Mesendoderm (in vitro differentiated cells): ENCODE measurements at places on chromosomes 2 and 18.
A peak's percentile ranks its signal among the peaks of the same experiment; 100 is the strongest.

GRCh38 chr2:222447131-222447530 lies 22.8 kb downstream of the SGPP2 start:
- DNase-seq, result no peak

DNA sequence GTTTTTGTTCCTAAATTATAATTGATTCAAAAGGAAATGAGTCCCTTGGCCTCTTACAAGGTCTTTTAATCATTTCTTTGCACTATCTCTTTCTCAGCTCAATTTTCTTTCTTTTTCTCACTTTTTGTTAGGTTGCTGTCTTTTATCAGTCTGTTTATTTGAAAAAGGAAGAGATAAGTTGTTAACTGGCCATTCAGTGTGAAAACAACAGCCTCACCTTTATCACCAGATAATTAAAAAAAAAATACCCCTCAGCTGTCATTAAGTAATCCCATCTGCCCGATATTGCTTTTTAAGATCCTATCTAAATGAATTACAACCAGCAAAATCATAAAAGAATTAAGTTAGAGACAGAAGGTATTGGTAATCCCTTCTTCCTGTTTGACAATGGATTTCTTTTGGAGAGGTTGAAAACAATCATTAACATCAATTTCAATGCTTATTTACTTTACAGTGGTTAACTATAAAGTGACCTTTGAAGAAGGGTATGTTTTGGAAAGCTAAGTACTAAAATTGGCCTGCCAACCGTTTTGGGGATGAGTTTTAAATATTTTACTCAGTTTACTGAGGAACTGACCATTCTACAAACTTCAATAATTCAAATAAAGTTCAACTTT lies 104.9 kb downstream of the TGIF1 start:
- DNase-seq, result peak; percentile 91

- no peak for DNase-seq
Measured at GRCh38 chr2:230805353-230806017, 59.3 kb upstream of the ITM2C start.

GRCh38 chr2:166942377-166942776 lies 54.1 kb downstream of the XIRP2 start:
- no peak for DNase-seq

- DNase-seq, result no peak
Measured at GRCh38 chr18:15198116-15198389, 450.1 kb downstream of the ANKRD30B start.

GRCh38 chr2:219897456-219897855 lies 270.0 kb downstream of the SLC4A3 start:
- peak; percentile 92 for DNase-seq

DNA sequence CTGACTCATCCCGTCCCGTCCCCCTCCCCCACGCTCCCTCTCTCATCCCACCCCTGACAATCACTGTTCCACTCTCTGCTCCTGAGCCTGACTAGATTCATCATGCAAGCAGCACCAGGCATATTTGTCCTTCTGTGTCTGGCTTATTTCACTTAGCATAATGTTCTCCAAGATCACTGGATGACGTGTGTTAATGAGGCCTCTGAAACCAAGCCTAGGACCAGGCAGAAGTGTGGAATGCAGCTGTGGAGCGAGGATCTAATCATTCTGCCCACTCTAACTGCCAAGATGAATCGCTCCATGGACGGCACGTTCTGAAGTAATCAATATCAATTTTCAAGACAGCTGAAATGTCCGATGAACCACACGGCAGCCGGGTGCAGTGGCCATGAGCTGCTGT lies 122.4 kb upstream of the ZNF236 start:
- no peak for DNase-seq

- DNase-seq, result no peak
Measured at GRCh38 chr2:152618193-152618564, 99.1 kb downstream of the PRPF40A start.

DNA sequence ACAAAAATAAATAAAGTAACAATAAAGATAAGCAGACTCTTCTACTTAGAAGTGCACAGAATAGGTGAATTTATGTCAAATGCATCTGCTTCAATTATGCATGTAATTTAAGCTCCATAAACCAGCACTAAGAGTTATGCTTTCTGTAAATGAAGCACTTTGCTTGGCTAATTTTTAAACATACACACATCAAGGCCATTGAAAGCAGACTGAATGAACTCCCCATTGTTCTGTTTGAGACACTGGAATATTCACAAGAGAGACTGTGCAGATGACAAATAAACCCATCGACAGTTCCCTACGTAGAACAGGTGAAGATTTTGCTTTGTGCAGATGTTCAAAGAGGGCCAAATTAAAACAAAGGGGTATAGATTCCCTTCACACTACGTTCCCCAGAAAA lies 133.4 kb downstream of the PID1 start:
- DNase-seq, result no peak

GRCh38 chr18:36461551-36461987 lies 164.1 kb downstream of the FHOD3 start:
- DNase-seq, result no peak

DNA sequence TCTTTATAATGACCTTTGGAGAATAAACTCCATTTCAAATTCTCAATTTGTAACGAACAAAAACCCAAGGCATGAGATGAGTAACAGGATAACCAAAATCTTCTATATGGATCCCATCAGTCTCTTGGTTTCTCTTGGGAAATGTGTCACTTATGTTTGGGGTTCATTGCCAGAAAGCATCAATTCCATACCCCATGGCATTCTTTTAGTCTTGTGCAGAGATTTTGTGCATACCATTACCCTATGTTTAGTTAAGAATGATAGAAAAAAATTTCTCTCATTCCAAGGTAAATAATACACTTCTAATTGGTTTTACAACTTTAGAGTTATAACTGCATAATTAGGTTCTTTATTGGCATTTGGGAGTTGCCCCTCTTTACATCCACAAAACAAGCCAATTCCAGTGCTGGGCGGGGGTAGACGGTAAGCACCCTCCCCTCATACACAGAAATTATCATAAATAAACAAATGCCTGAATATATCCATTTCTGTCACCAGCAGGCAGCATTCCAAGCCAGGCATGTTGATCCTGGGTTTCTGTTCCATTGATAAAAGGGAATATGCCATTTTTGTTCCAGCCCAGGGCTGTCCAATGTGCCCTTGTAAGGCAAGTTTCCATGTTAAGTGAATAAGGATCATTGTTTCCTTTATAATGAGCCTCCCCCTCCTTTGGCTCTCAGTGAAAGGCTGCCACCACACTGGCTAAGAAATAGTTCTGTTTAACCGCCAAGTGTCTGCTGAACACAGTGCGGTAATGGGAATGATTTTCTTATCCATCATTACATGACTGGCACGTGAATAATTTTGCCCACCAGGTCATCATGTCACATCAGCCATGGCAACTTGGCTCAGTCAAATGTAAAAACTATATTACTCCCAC lies 680.1 kb upstream of the ZEB2 start:
- DNase-seq, result no peak

- DNase-seq, result peak; percentile 42
Measured at GRCh38 chr2:46296216-46296839, 879 bp upstream of the EPAS1 start.

- no peak for DNase-seq
Measured at GRCh38 chr18:67583621-67584020, 67.1 kb upstream of the DSEL start.

GRCh38 chr2:113105047-113105785 lies 22.2 kb upstream of the IL1RN start:
- DNase-seq, result no peak

- DNase-seq, result no peak
Measured at GRCh38 chr2:96918754-96919550, 49.1 kb upstream of the SEMA4C start.

DNA sequence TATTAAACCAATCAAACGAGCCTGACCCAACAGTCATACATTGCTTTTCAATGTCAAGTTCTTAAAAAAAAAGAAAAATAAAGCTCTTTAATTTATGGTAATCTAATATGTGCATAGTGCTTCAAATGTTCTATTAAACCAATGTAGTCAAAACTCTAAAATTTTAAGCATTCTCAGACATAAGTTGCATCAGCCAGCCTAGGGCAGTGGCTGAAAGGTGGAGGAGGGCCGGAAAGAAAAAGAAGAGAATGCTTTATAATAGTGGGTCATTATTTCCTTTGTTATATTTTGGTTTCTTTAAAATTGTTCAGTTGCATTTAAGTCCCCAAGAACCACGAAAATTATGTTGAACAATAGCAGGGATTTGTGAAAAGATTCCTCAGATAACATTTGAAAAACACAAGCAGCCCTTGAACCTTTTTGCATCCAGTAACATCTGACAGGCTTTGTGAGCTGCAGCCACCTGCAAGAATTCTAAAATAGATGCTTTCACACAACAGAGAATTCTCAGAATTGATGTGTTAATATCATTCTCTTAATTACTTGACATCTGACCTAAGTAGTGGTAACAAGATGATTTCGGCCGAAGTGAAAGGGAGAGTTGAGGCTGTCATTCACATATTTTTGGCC lies 252.1 kb downstream of the CDCA7 start:
- no peak for DNase-seq

DNA sequence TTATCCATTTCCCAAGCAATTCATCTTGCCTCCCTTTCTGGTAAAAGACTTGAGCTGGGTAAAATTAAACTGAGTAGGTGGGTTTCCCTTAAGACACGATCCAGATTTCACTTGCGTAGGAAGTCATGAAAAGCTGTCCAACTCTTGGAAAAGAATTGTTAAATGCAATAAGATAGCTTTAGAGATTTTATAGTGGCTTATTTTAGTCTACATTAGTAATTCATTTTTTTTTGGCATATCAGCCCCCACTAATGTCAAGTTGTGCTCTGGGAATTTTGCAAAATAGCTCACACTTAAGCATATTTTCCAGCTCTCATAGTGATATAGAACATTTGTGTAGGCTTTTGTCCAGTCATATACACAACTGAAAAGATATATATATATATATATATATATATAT lies 344.7 kb upstream of the FIGN start:
- DNase-seq, result no peak

GRCh38 chr2:218295029-218295428 lies 2.7 kb upstream of the TMBIM1 start:
- no peak for DNase-seq

DNA sequence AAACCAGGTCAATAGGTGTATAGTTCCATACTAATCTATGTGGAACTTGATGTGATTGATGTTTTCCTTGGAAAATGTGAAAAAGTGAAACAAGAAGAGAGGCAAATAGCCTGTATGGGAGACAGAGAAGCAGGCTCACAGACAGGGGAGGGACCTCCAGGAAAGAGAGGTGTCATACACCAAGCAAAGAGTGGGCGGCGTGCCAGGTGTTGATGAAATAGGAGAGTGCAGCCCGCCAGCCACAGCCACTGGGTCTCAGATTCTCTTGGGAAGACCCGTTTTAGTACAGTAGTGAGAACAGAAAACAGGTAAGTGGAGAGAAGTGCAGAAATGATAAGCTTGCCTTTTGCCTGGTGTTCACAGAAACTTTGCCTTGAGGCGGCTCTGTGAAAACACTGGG lies 301.9 kb downstream of the ZNF407 start:
- no peak for DNase-seq

DNA sequence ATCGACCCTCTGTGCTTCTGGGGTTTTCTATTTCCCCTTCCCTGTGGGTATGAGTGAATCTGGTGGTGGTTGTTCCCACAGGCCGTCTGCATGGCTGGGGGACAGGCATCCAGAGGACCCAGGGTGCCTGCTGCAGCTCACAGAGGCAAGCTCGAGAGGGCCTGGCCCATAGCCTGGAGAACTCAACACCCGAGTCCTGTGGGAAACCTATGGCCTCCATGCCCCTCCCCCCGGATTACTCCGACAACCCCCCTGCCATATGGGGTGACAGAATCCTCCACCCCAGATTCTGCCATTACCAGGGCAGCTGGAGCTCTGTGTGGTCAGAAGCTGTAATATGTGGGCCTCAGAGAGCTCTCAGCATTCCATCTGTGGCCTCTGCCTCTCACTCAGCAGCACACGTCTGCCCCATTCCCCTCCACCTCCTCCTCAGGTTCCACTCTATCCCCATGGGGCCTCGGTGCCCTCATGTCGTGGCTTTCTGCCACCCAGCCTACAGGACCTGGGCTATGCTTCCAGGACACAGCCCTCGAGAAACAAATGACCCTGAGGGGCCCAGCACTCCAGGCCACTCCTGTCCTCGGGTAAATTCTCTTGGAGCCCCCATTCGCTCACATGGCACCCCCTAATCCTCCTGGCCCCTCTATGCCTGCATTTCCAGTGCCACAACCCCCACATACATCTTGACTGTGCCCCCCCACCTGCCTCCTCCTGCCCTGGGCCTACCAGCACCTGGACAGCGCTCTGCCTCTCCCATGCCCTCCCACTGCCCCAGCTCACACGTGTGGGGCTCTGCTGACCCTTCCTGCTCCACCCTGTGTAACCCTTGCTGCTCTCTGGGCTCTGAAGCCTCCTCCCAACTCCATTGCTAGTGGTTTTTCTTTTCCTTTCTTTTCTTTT lies 3.6 kb downstream of the MZT2A start:
- DNase-seq, result no peak

- DNase-seq, result no peak
Measured at GRCh38 chr2:221822416-221822815, 250.3 kb upstream of the EPHA4 start.

DNA sequence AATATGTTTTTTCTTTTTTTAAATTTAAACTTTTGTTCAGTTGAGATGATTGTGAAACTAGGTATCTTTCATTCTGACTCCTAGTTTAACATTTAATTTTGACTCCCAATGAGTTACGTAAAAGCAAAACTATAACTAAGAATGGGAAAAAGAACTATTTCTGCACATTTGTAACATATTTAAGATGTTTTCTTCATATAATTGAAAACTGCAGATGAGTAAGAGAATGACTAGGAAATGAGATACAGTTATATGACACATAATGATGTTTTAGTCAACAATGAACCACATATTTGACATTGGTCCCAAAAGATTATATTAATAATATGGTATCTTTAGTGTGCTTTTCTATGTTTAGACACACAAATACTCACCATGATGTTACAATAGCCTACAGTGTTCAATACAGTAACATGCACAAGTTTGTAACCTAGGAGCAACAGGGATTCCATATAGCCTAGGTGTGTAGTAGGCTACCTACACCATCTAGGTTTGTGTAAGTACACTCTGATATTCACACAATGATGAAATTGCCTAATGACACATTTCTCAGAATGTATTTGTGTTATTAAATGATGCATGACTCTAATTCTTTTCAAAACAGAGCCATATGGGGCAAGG lies 12.6 kb downstream of the ERMN start:
- no peak for DNase-seq
